Stimulated activated CD4-positive, alpha-beta T cell treated with anti-CD3 and anti-CD28 coated beads, Interleukin-1b, Interleukin-23, amount 100 ng/mL, for 24 hours (primary cell): ENCODE measurements at places on chromosomes 2 and 18.

DNA sequence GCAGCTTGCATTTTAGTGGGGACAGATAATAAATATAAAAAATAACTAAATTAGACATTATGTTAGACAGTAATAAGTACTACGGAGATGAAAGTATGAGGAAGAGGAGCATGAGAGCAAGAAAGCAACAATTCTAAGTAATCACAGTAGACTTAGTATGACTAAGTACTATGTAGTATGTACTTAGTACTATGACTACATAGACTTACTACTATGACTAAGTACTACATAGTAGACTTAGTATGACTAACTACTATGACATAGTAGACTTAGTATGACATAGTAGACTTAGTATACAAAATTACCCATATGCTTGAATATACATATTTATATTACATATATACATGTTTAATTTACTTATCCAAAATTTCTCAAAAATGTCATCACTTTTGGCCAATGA is 29.3 kb downstream of the CDH20 start:
- no peak for DNase-seq

- no peak for DNase-seq
Measured at GRCh38 chr2:1663621-1664020, 80.7 kb downstream of the PXDN start.

- DNase-seq = no peak
Measured at GRCh38 chr18:10381951-10382350, 72.5 kb upstream of the APCDD1 start.

GRCh38 chr2:27049422-27050280 is 1.8 kb upstream of the AGBL5 start:
- DNase-seq = peak; percentile 67

DNA sequence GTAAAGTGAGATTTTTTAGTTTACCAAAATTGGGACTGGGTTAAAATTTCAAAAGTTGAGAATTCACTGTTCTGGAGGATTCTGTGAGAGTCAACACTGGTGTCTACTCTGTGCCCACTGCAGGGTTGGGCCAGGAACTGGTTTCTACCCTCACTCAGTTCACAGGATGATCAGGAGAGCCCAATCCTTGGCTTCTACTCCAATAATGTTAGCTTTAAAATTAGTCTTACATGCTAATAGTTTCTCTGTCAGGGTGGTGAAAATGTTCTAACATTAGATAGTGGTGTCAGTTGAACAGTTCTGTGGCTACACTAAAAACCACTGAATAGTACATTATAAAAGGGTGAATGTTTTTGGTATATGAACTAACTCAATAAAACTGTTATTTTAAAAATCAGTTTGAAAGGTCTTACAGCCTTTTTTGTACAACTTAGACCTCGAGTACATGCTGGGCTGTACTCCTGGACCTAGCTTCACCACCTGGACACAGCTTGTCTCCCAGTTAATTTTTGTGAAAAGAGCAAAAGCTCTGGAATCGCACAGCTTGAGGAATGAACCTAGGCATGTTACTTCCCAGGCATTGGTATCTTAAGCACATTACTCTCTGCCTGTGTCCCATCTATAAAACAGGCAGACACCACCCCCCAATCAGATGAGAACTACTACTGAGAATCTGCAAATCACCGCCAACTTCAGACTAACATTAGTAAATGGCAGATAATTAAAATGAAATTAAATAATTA is 44.4 kb downstream of the ACVR1 start:
- no peak for DNase-seq

- DNase-seq = no peak
Measured at GRCh38 chr2:115294999-115295398, 852.6 kb downstream of the DPP10 start.

GRCh38 chr2:184463866-184464248 is 134.5 kb upstream of the ZNF804A start:
- DNase-seq = no peak

GRCh38 chr2:109270505-109271312 is 141.7 kb downstream of the SH3RF3 start:
- DNase-seq = no peak

- DNase-seq = no peak
Measured at GRCh38 chr2:155583674-155584195, 748.8 kb downstream of the NR4A2 start.

DNA sequence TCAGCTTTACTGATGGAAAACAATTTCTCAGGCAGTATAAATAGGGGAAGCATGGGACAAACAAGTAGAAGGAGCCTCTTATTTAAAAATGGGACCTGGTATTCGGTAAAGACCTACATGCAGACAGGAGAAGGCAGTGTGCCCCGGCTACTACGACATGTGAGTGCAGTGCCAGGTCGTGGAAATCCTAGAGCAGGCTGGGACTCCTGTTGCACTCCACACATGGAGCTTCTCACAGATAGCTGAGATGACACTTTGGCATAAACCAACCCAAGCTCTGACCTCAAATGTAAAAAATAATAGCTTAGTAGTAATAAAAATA is 885 bp upstream of the DSEL start:
- no peak for DNase-seq

DNA sequence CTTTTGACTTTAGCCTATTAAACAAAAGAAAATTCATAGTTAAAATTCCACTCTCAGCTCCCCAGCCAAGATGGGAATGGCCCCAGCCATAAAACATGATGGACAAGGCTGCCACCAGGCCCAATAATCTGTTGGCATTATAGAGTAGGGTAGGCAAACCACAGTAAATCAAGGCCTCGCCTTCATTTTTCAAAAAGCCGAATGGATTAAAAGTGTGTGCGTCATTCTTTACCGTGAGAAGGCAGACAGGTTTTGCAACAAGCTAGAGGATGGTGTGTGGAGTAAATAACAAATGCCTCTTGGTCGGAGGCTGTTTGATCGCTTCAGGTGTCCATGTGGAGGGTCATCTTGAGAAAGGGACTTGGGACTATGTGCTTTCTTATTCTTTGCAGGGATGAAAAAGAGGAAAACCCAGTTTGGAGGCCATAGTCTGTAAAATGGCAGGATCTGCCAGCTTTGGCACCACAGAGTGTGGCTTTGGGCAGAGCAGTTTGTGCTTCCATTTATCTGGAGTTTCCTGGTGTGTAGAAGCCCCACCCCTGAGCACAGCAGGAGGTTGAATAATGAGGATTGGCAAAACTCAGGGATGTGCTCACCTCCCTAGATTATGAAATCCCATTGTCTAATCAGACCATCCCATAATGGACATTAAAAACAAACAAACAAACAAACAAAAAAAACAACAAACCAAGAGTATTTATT is 57.1 kb upstream of the ITGB6 start:
- DNase-seq = no peak

DNA sequence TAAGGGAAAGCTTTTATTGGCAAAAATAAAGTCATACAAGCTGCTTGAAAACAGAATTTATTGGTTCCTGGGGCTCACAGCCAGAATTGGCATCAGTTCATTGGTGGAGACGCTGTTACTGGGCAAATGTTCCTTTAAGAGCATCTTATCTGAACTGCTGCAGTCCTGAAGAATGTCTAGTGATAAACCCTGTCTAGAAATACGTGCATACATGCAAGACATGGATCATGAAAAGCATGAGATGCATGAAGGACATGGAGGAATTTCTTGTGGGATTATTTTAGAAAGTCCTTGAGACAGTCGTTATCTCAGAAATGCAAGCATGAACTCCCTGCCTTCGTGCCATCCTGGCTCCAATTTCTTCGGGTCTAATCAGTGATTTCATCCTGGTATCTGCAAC is 32.5 kb upstream of the FHOD3 start:
- no peak for DNase-seq
